ENCODE measurements at places on chromosomes 1 and 21.
A peak's percentile ranks its signal among the peaks of the same experiment; 100 is the strongest.

- peaks cover 5% of the 10 kb centered on the region for H3K4me1 ChIP-seq
- peak within 1 kb of the TSS; percentile 44 for H3K4me3 ChIP-seq
- DNase-seq: no peak
- no peak within 1 kb of the TSS for H3K27ac ChIP-seq
- H3K27me3 ChIP-seq: peaks cover 58% of the 10 kb centered on the region
- no peaks in the 10 kb centered on the region for H3K36me3 ChIP-seq
Measured at GRCh38 chr1:52632732-52633290, at the start of gene SHISAL2A. TSS of gene SHISAL2A (plus strand) at chr1:52633168. CDS start at chr1:52633494, 326 bp downstream.

DNA sequence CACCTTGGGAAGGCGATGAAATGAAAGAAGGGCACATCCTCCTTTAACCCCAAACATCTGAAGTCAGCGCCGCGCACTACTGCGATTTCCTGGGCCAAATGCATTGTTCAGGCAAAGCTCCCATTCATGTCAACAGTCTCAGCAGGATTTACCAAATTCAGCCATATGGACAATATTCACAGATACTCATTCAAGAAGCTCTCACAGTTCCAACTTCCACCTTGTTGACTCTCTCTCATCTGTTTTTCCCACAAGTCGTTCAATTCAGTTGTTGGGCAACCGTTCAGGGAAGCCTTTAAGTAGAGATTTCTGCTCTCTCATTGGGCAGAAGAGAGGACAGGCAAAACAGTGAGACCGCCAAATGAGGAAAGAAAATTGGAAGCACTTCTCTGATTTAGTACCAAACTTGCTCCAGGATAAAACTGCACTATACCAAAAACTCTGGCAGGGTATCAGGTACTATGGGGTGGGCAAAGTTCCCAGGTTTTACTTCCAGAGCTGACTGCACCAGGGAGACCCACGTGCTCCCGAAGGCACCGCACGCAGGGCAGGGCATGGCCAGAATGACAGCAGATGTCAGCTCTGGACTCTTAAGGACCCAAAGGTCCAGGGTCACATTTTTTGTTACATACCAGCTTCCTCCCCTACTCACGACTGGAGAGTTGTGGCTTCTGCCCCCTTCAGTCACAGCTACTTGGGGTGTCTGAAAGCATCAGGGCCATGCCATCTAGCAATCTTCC lies 668.8 kb downstream of the KIF26B start:
- no peak for DNase-seq
- H3K4me3 ChIP-seq: no peak overlapping the region
- H3K4me1 ChIP-seq: peaks cover 10% of the 10 kb centered on the region
- H3K27me3 ChIP-seq: no peaks in the 10 kb centered on the region

GRCh38 chr1:125087691-125088090 lies 3902.9 kb downstream of the SRGAP2C start:
- H3K36me3 ChIP-seq: no peaks in the 10 kb centered on the region
- no peak overlapping the region for H3K4me3 ChIP-seq
- no peak for DNase-seq
- H3K4me1 ChIP-seq: no peaks in the 10 kb centered on the region
- no peaks in the 10 kb centered on the region for H3K27me3 ChIP-seq

DNA sequence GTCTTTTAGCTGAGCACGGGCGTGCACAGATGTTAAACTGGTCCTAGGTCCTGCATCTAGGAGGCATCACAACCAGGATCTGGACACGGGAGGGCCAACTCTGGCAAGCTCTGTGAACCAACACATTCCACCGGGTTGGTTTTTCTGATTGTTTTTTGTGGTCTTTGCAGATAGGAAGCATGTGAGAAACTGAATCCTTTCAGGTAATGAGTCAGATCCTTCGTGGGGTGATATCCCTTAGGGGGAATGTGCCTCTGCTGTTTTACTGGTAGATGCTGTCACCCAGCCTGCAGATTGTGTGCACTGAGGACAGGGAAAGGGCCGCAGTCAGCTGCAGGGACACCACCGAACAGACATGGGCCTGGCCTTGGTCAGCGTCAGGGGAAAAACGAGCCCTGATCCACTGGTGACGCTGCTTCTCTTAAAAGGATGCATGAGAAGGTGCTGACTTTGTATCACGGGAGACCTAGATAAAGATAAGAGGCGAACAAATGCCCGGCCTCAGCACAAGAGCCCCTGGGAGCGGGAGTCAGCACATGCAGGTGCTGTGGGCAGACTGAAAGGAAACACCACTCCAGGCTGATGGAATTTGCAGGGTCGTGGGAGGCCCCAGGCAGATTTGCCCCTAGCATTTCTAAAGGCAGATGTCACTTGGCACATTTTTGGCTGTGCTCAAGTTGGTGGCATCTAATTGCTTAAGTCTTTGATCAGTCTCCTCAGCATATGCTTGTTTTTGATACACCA lies 51.1 kb downstream of the DOP1B start:
- no peak overlapping the region for H3K27ac ChIP-seq
- H3K4me3 ChIP-seq: no peak overlapping the region
- peaks cover 36% of the 10 kb centered on the region for H3K4me1 ChIP-seq
- H3K27me3 ChIP-seq: no peaks in the 10 kb centered on the region
- DNase-seq: peak; percentile 81

DNA sequence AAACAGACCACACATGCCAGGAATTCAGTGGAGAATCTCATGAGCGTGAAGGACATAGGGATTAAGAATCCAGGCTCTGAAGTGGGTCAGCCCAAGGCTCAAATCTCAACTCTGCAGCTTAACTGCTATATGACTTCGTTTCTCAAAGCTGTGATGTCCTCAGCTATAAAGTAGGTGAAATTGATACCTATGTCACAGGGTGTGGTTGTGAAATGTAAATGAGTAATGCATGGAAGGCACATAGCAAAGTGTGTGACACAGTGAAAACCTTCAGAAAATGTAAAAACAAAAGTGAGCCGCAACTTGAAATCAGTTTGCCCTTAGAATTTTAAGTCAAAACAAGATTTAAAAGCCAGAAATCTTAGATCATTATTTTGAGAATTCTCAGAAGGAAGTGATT lies 145.7 kb upstream of the PRMT6 start:
- no peak for DNase-seq
- H3K4me1 ChIP-seq: no peaks in the 10 kb centered on the region
- no peaks in the 10 kb centered on the region for H3K36me3 ChIP-seq
- H3K27me3 ChIP-seq: no peaks in the 10 kb centered on the region

DNA sequence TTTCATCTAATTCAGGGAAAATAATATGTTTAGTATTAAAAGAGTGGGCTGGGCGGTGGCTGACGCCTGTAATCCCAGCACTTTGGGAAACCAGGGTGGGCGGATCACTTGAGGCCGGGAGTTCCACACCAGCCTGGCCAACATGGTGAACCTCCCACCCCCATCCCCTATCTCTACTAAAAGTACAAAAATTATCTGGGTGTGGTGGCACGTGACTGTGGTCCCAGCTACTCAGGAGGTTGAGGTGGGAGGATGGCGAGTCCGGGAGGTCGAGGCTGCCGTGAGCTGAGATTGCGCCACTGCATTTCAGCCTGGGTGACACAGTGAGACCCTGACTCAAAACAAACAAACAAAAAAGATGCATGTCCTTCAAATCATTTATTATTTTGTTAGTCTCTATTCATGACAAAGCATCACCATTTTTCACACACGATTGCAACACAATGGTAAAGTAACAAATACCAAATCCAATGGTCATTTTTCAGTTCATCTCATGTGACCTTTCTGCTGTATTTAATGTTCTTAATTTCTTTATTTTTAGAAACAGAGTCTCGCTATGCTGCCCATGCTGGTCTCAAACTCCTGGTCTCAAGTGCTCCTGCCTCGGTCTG lies 1.0 kb downstream of the MSH4 start:
- H3K27ac ChIP-seq: no peak overlapping the region
- no peaks in the 10 kb centered on the region for H3K4me1 ChIP-seq
- no peak for DNase-seq

GRCh38 chr1:58785442-58786058 lies 1.7 kb upstream of the JUN start:
- H3K4me3 ChIP-seq: peak overlapping the region; percentile 64
- peaks cover 8% of the 10 kb centered on the region for H3K4me1 ChIP-seq
- H3K27me3 ChIP-seq: no peaks in the 10 kb centered on the region
- peak overlapping the region; percentile 91 for H3K27ac ChIP-seq

DNA sequence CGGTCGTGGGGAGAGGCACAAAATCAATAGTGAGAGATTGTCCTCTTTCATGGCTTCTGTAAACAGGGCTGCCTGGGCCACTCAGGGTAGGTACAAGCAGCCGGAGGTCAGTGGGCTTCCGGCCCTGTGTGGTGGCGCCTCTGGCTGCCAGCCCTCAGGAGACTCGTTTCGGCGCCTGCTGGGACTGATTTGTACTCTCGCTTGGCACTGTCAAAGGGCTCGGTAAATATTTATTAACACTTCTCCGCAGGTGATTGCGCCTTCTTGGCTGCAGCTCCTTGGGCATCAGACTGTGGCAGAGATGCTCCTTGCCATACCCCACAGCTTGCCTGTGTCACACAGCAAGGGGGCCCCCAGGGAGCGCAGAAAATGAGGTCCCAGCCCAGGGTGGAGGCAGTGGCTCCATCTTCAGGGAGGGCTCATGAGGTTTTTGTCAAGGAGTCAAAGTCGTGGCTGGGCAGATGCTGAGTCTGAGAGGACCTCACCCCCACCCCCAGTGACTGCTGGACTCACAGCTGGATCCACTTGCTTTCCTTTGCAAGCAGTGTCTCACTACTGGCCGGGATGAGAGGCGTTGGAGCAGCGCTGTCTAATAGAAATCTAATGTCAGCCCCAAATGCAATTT lies 262.5 kb downstream of the GRIK3 start:
- no peak overlapping the region for H3K4me3 ChIP-seq
- peaks cover 2% of the 10 kb centered on the region for H3K27me3 ChIP-seq
- no peak for DNase-seq
- H3K4me1 ChIP-seq: no peaks in the 10 kb centered on the region
- no peaks in the 10 kb centered on the region for H3K36me3 ChIP-seq

DNA sequence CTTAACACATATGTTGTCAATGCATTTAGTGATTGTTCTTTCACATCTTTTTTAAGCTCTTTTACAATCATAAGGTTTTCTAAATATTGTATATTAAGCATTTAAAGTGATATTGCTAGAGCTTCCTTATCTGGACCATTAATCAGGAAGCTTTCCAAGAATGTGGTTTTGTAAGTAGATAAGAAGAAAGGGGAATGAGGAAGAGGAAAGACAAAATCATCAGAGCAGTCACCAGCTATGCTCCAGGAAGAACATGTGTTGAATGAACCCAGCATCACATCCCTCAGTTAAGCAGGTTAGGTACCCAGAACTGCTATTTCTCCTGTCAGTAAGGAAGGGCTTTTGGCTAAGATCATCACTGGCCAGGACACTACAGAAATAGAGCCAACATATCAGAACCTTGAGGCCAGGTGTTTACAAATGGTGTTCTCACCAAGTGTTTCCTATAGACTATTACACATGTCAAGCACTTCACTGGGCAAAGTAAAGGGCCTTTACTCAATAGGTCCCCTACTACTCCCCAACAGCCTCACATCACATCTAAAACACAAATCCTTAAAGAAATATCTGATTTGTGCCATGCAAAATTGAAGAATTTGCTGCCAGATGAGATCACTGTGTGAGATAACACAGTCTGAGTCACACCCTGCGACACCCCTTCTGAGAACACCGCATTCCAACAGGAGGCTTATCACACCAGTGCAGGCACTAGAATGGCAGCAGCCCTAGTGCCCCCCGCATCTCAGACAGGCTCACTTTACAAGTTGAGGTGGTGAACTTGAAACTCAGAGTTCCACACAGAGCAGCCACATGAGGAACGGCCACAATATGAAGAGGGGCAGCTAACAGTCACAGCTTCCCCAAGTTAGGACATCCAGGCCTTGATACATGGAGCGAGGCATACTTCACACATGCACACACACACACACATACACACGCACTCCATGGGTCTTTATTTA lies 1.8 kb upstream of the SPRR2A start:
- H3K4me1 ChIP-seq: no peaks in the 10 kb centered on the region
- no peak overlapping the region for H3K27ac ChIP-seq
- no peak overlapping the region for H3K4me3 ChIP-seq
- no peaks in the 10 kb centered on the region for H3K36me3 ChIP-seq
- no peaks in the 10 kb centered on the region for H3K27me3 ChIP-seq
